ENCODE measurements at places on chromosomes 7 and 10.

- DNase-seq, result no peak
Observed at GRCh38 chr7:25388681-25389080, 160.4 kb upstream of the NPVF start.

- DNase-seq, result no peak
Observed at GRCh38 chr10:85510682-85511081, 855.9 kb downstream of the GRID1 start.

GRCh38 chr7:149681274-149681673 is 92.1 kb downstream of the ZNF467 start:
- no peak for DNase-seq

DNA sequence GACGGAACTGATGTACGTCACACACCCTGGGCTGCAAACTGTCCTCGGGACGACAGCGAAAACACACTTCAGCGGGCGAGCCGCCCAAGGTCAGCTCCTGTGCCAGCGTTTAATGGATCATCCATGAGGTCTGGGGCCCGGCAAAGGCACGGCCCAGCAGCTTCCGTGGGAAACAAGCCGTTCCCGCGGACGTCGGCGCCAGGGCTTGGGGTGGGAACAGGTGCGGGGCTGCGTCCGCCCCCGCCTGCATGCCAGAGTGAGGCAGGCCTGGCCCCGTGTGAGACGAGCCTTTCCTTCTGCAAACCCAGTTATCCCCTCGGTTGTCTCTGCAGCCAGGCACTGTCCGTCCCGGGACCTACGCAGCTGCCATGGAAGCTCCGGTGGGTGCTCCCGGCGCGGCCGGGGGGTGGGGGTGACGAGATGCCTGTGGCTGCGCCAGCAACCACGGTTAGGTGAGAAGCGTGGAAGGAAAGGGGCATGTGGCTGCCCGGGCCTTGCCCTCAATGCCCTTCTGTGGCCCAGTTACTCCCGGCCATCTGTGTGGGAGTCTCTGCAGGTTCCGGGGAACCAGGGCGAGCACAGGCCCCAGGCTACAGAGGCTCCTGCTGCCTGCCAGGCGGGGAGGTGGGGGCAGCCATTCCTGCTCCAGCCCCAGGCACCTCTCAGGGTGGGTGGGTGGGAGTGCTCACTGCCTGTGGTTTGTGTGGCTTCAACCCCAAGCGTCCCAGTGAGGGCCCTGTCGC is 42.2 kb upstream of the PDGFA start:
- no peak for DNase-seq

DNA sequence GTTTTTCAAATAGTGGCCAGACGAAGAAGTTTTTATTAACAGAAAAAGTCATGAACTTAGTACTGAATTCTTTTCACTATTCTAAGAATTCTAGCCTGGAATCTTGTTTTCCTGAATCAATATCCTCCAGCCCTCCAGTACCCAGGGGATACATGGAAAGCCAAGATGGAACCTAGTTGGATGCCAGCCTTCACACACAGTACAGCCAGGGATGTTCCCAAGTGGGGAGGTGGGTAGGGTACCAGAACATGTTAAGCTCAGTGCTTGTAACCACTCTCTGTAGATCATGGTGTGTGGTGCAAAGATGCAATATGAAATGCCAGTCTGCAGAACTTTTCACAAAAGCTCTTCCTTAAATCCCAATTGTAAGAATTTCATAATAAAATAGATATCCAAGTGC is 128.0 kb downstream of the POU6F2 start:
- DNase-seq, result no peak

DNA sequence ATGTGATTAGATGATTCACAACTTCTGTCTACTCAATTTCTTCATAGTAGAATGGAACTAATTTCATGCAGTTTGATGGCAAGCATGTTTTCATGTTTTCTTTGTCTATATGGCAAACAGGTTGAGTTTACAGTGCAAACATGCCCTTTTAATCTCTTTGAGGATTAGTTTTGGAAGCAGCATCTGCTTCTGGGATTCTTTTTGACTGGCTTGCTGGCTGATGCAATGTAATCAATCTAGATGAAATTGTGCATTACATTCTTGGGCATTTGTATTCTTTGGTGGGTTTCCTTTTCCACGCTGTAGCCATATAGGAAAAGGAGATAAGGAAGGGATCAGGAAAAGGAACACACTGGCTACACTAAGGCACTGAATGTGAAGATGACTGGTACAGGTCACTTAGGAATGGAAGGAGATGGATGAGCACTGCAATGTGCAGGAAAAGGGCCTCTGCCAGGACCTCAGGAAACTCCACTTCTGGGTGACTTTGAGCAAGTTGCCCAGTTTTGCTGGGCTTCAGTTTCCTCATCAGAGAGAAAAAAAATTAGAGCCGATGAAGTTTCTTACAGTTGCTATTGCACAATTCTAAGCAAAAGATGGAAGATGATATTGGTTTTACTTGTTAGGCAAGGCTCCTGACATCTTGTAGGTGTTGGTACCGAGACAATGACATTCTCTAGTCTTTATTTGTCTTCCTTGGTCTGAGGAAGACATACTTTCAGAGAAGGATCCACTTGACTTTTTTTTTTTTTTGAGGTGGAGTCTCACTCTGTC is 269.1 kb downstream of the SUGCT start:
- no peak for DNase-seq

GRCh38 chr7:149770728-149771636 is 2.4 kb downstream of the ZNF467 start:
- peak; percentile 12 for DNase-seq

DNA sequence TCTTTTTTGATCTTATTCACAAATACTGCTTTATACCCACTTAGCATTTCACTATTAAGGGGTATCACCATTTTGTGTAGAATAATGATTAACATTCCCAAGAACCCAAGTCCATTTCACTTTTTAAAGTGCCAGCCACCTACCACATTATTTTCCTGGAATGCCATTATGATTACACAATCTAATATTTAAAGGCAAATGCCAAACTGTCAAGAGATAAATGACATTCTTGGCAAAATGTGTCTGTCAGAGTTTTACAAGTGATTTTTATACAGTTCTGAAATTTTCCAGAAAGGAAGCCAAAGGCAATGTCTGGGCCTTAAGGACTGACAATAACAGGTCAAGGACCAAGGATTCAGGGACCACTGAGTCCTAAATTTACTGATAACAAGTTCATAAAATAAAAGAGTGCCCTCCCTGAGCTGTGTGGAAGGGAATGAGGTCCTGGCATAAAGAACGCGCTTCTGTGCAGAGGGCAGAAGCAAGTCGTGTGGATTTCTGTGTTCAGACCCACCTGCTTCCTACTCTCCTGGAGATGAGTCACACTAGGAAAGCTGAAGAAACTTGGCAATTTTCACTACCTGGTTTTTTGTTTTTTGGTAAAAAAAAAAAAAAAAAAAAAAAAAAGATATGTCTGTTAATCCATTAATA is 66.5 kb downstream of the UBE2H start:
- no peak for DNase-seq

- peak; percentile 27 for DNase-seq
Observed at GRCh38 chr10:43128958-43129706, 9.1 kb upstream of the CSGALNACT2 start.

- no peak for DNase-seq
Observed at GRCh38 chr7:135716677-135717238, 11.2 kb downstream of the SLC13A4 start.

DNA sequence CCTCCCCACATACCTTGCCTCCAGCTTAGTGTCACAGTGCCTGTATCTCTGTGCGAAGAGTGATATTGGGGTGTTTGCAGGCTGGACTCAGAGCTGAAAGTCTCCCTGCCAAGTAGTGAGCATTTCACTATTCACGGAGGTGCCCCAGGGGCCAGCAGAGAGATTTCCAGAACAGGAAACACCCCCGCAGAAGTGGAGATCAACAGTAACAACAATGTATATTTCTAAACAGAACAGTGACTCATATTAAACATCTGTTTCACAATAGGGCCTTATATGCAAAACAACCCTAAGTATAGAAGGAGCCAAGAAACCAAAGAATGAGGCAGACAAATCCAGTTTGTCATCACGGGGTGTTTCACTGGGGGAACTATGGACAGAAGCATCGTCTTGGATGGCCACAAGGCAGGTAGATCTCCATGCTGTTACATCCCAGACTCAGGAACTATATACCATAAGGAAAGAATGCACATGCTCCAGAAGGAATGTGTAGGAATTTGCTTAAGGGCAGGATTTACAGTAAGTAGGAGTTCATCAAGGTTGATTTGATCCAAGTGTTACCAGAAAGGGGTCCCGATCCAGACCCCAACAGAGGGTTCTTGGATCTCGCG is 29.3 kb upstream of the CCL24 start:
- DNase-seq, result no peak

DNA sequence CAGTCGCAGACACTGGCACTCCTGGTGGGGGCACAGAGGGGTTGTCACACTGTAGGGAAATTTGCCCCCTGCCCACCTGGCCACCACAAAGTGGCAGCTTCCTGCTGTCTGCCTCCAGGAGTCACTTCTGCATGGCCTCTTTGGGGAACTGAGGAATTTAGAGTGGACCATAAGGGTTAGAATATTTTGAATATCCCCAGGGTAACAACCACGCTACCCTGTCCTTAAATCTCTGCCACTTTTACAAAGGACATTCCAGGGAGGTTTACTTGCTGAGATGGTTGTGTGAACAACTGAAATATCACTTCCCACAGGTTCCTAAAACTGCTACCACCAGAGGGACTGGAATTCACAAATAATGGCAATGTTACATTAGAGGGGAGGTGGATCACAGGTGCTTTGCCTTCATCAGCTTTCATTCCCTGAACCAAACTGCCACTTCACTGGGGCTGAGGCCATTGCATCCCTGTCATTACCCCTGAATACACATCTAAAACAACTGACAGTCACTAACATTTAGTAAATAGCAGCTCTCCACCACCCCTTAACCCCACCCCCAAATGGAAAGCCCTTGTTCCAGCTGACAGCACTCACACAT is 88.1 kb upstream of the IFRD1 start:
- DNase-seq, result no peak

DNA sequence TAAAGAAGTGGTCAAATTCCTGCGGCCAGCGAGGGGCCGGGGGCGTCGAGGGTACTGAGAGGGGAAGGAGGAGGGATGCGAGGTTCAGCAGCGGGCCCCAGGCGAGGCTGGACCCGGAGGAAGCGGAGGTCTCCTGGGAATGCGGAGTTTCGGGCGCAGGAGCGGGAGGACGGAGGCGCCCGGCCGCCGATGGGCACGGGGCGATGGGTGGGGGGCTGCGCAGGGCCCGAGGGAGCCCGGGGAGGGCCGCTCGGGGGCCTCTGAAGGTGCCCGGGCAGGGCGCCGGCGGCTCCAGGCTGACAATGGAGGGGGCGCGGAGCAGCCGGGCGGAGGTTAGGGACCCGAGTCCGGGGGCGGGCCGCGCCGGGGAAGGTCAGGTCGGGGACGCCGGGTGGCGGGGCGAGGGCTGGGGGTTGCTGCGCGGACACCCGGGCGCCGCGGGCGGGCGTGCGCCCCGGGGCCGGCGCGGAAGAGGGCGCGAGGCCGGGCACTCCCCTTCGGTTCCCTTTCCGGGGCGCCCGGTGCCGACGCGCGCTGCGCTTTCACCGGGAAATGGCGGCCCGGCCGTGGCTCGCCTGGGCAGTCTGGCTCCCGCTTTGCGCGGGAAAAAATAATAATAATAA is 683 bp downstream of the MACROH2A2 start:
- DNase-seq, result no peak

- DNase-seq, result no peak
Observed at GRCh38 chr7:117750612-117751563, 122.4 kb downstream of the CTTNBP2 start.
